ENCODE measurements at places on chromosomes 2 and 18.

- DNase-seq: no peak
These were observed 951.6 kb upstream of the SLC39A10 start for GRCh38 chr2:194705398-194705797.

DNA sequence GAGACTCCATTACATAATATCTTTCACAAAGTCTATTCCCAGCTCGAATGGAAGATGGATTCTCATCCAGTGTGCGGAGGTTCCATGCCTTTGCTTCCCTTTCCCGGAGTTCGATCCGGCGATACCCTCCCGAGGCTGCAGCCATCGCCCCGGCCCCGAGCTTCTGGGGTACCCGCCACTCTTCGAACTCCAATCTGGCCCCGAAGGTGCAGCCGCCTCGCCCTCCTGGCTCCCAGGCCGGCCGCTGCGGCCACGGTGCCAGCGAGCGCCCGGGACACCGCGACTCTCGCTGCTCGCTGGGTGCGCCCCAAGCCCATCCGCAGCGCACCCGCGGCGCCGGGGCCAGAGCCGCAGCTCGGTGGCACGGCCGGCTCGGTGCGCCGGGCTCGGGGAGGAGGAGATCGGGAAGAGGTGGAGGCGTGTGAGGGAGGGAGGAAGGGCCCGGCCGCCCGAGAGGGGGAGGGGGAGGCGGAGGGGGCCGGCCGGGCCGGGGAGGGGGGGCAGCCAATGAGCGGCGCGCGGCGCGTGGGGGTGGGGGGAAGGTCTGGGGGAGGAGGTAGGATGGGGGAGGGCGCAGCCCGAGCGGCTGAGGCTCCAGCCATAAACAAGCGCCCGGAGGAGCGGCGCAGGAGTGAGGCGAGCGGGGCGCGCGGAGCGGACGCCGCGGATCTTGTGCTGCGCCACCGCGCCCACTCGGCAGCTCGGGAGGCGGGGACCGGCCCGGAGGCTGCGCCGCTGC, at the start of gene CRIM1:
CRIM1 (plus strand) TSS at position 628 of the 739 bp plus-strand sequence. CDS start 515 bp downstream, outside the sequence.
- peak; percentile 47 for DNase-seq

GRCh38 chr2:69939722-69940121, 21.7 kb downstream of the ASPRV1 start:
- no peak for DNase-seq

- DNase-seq: peak; percentile 52
These were observed 102.9 kb upstream of the SLC8A1 start for GRCh38 chr2:40554665-40555294.

DNA sequence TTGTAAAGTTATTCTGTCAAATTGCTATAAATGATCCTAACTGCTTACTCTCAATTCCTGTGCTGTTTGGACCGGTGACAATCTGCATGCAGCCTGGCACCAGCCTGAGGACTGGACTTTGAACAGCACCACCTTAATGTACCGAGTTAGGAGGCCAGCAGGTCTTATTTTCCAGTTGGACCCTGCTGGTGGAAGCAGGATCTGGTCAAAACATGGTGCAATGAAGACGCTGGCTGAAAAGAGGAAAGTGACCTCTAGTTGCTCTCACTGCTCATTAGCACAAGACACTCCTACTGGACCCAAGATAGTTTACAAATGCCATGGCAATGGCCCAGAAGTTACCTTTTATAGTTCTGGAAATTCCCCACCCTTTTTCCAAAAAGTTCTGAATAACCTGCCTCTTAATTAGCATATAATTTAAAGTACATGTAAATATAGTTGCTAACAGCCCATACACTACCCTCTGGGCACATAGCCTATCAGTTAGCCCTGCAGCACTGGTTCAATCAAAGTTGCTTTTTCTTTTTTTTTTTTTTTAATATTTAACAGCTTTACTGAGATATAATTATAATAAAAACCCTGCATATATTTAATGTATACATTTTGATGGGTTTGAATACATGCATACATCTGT, 35.8 kb downstream of the RBKS start:
- DNase-seq: no peak

DNA sequence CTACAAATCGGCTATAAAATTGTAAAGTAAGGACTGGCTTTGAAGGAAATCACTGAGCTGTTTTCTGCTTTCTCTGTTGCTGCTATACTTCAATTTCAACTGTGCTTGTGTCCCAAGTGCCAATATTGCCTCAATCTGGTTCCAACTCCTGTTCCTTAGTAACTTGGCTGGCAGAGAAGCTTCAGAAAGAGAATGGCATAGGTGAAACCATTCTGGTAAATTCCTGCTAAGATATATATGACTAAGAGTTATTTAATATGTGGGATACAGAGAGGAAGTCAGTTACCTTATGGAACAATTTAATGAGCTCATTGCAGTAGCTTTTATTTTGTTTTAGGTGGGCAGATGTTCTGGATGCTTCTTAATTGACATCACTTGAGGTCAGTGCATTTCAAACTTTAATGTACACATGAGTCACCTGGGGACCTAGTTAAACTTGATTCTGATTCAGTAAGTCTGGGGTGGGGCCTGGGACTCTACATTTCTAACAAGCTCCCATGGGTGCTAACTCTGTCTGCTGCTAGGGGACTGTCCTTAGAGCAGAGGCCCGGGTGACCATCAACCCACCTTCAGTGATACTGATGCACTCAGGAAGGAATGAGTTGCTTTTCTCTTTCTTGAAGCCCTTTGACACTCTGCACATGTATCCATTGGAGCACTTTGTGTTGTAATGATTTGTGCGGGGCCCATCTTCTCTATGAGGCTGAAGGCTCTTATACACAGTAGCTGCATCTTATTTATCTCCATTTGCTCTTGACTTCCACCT, 47.6 kb downstream of the LIPG start:
- DNase-seq: no peak

- DNase-seq: no peak
These were observed 799.6 kb downstream of the GALR1 start for GRCh38 chr18:78049281-78049680.

DNA sequence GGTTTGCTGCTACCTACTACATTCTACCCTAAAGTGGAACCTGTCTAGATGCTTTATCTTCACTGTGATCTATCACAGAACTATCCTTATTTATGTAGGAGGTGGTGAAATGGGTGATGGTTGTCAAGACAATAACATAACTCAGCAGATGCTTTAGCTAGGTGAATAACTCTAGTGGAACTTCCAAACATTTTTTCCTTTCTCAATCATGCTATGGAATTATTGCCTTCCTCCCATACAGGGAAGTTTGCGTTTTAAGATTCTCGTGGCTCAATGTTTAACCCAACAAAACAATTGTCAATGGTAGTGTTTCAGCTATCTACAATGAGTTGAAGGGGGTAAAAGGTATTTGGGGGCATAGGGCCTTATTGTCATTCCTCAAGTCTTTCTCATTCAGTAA, 82.6 kb upstream of the GLI2 start:
- no peak for DNase-seq

DNA sequence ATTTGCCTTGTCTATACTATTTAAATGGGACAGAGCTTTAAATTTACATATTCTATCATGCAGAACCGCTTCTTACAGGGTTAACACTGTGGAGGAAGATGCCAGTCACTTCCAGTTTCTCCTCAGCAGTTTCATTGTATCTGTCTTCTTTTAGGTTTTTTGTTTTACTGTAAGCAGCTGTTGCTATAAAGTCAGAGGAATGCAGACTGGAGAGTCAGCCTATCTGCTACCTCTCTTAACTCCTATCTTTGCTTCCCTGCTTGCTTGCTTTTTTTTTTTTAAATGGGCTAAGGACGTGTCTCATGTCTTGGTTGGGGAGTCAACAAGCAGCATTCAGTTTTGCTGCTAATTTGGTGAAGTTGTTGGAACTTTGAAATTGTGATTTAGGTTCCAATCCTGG, 8.9 kb downstream of the EPC2 start:
- DNase-seq: no peak

- DNase-seq: no peak
These were observed 121.6 kb downstream of the SPP2 start for GRCh38 chr2:234172066-234172465.

- DNase-seq: no peak
These were observed 67.5 kb downstream of the LTBP1 start for GRCh38 chr2:33014268-33014667.

DNA sequence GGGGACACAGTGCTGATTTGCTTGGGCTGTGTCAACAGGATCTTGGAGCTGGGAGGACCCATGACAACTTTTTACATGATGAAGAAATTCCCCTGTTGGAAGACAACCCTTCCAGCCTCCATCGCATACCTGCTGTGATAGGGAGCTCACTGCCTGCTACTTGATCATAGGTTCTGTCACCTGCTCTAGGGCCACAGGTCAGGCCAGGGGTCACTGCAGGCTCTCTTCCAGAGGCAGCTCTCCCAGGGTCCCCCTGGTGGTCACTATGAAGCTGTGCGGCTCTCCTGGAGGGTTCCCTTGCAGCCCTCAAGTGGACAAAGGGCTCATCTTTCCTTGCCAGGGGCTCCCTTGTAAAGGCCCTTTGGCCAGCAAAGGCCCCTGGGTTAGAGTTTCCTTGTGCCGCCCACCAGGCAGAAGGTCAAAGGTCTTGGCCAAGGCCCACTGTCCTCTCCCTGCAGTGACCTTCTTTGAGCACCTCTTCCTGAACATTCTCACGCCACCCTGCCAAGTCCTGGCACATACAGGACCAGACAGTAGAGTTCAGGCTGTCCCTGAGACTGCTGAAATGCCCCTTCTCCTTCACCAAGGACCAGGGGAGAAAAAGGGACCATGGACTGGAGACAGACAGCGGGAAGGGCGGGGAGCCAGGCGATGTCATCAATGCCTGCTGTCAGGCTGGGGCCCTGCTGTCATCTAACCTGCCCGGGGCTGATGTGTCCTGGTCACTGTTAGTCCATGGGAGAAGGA, 345.1 kb downstream of the DYSF start:
- DNase-seq: peak; percentile 19

DNA sequence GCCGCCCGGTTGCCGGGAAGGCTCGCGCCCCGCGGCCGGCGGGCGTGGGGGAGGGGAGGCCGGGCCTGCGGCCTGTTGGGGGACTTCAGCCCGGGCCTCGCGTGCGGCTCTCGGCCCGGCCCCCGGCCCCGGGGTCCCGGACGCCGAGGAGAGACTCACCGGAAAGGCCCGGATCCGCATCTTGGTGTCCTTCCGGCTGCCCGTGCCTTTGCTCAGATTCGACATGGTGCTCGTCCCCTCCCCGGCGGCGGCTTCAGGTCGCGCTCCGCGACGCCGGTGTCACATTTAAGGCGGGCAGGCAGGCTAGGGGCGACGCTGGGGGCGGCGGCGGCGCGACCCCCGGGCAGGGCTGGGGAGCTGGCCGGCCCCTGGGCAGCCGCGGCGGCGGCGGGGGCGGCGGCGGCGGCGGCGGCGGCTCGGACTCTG, 365 bp downstream of the CUL3 start:
- peak; percentile 61 for DNase-seq

- DNase-seq: no peak
These were observed 21.9 kb upstream of the TET3 start for GRCh38 chr2:73962798-73963197.

DNA sequence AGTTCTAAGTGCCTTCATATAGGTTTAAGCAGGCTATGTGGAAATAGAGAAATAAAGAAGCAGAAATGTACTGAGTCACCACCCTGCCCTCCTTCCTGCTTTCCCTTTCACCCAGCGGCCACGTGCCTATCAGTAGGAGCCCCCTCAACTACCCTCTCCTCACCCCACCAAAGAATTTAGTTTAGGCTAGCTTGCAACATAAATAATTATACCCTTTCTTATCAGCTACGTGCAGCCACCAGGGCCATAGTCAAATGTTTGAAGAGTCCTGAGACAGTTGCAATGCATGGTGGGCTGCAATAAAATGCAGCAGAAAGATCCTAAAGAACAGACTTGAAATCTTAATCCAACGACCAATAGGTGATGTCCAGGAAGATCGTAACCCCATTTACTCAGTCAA, 101.2 kb downstream of the RTP5 start:
- no peak for DNase-seq

DNA sequence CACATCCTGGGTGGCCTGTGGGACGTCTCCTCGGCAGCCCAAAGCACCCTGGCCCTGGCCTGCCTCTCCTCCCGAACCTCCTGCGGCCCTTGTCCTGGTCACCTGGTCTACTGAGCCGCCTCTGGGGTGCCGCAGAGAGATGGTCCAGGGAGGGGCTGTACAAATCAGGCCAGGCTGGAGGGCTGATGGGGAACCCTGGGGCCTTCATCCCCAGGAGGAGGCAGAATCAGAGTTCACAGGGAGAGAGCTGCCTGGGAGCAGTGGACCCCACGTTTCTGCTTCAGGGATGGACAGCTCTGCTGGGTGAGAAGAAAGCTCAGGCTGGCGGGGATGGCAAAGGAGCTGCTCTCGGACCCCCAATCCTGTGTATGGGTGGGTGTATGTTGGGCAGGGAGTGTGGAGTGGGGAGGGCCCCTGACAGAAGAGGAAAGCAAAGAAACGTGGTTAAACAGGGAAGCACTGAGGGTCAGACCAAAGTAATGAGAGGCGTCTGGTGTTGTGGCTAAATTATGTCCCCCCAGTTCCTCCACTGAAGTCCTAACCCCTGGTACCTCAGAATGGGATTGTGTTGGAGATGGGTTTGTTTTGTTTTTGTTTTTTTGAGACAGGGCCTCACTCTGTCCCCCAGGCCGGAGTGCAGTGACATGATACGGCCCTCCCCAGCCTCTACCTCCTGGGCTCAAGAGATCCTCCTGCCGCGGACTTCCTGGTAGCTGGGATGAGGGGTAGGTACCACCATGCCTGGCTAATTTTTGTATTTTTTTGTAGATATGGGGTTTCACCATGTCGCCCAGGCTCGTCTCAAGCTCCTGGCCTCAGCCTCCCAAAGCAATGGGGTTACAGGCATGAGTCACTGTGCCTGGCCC, 73.4 kb upstream of the SMAD7 start:
- DNase-seq: no peak

DNA sequence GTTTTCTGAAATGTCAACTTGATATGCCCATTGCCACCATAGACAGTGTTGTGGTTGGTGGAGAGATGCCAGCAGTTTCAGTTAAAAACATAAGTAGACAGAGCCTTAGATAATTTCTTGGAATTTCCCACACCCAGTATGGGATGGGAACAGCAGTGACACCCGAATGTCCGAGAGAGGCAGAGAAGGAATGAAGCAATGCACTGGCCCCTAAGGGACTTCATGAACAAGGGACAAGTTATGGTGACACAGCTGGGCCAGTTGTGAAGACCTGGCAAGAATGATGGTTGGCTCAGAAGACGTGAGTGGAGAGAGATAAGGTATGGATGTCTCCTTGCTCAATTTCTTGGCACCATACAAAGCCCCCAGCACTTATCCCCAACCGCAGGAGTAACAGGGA, 165.2 kb upstream of the APCDD1 start:
- DNase-seq: no peak

GRCh38 chr2:48865704-48866103, 110.2 kb upstream of the LHCGR start:
- no peak for DNase-seq
